ENCODE measurements at places on chromosomes 16 and 17.

DNA sequence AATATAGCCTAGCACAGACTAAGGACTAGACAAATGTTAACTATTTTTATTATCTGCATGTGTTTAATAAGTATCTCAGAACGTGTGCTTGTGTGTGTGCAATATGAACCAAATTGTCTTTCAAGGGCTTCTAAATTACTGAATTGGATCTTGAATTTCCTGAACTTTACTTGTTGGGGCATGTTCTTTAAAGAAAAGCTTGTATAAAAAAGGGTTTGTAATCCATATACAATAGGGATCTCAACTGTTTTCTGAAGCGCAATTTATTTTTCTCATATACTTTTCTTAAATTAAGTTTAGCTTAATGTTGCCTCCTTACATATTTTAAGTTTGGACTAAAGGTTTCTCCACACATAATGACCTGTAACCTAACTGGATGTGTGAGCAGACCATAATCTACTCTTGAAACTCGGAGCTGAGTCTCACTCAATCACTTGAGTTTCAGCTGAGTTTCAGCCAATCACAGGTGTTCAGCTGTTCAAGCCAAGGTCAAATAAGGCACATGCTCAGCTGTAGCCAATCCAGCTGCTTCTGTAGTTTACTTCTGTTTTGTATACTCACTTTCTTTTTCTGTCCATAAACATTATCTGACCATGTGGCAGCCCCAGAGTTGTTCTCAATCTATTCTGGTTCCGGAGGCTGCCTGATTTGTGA, 72.3 kb downstream of the CDK5R1 start:
- peak; percentile 23 for DNase-seq

- DNase-seq, result no peak
These were observed 623.2 kb upstream of the ZFHX3 start for GRCh38 chr16:73670836-73671820.

DNA sequence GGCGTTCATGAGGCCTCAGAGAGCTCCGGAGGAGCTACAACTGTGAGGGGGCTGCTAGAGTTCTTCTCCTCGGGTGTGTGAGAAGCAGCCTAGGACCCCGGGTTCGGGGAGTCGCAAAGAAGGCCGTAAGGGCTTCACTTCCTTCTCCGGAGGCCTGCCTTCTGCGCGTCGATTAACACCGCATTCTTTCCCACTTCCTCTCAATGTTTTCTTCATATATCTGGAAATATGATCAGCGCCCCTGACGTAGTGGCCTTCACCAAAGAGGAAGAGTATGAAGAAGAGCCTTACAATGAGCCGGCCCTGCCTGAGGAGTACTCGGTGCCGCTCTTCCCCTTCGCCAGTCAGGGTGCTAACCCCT, 449 bp downstream of the SMCR8 start:
- no peak for DNase-seq

DNA sequence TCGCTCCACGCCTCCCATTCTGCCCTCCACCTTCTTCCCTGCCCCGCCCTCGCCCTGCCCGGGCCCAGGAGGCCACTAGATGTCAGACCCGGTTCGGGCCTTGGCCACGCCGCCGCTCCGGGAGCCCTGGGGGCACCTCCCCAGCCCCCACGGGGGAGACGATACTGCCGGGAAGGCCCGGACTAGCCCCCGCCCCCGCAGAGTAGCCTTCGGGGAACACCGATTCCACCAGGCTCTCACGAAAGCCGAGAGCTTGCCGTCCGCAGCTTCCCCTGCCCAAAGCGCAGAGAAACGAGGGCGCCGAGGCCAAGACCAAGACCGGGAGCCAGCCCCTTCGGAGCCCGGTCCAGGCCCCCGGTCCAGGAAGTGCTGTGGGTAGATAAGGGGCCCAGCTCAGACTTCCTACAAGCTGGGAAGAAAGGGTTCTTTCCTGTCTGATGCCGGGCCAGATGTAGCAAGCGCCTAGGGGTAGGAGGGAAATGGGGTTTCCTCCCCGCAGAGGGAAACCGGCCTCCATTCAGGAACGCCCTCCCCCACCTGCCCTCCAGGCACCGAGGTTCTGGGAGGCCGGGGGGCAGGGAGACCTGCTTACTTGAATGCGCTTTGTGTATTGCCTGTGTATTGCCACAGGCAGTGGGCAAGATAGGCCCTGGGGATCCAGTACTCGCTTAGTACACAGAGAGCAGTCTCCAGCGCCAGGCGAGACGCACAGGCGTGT, 806 bp upstream of the CYB561 start:
- peak; percentile 66 for DNase-seq

GRCh38 chr17:80160536-80160935, 9.3 kb upstream of the CARD14 start:
- DNase-seq, result no peak

- no peak for DNase-seq
These were observed 237.3 kb upstream of the TNRC6C start for GRCh38 chr17:77720946-77721845.

DNA sequence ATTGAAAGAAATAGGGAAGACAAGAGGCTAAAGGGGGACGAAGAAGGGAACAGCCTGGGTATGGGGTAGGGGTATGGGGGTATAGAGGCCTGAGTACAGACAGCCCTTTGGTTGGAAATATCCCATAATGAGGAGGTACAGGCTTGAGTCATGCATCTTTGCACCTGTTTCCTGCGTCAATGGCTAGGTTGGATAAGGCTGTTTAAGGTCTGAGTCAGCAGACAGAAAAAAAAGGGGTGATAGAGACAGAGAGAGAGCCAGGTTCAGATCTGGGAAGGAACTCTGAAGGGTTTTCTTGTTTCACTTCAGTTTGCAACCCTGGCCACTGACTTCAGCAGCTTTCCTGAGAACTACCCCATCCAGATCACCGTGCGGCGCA, 8.5 kb downstream of the FNDC8 start:
- DNase-seq, result no peak

Data from NCI-H2171 treated with DMSO at 0.1 percent for 48 hours (cell line).